ENCODE measurements at places on chromosomes 7 and 10. TPM values are rescaled to one million over a fixed set of nuclear protein-coding genes. Genes with fewer than 3 reads are reported as not detected.

Gene WIPF3
- total RNA-seq: not detected

Gene EPHA1
- total RNA-seq: 0.04 TPM

Gene MPP7
- 2.2 TPM for total RNA-seq

Gene NYAP1
- 0.08 TPM for total RNA-seq

Gene ELN
- not detected for total RNA-seq

Gene ELMO1
- total RNA-seq: 27.4 TPM

Gene HPS6
- 31.3 TPM for total RNA-seq

Gene IGFBP3
- 159 TPM for total RNA-seq

Gene PDZD7
- 7.0 TPM for total RNA-seq

Gene GRB10
- 23.5 TPM for total RNA-seq

Gene LOXL4
- total RNA-seq: 393 TPM

Gene AKR1C1
- 2.2 TPM for total RNA-seq

Gene TMEM176A
- total RNA-seq: not detected

Gene MMP21
- not detected for total RNA-seq

Gene LRRD1
- total RNA-seq: 0.15 TPM

Gene CNTNAP2
- 0.69 TPM for total RNA-seq

Gene MSMB
- total RNA-seq: not detected

Gene COL13A1
- total RNA-seq: 59.4 TPM

Gene SH2D4B
- 0.30 TPM for total RNA-seq

Gene HMX3
- total RNA-seq: 3.5 TPM

Gene FANK1
- total RNA-seq: 0.85 TPM

All from A375 (cell line).